ENCODE measurements at places on chromosomes 12 and 14.

DNA sequence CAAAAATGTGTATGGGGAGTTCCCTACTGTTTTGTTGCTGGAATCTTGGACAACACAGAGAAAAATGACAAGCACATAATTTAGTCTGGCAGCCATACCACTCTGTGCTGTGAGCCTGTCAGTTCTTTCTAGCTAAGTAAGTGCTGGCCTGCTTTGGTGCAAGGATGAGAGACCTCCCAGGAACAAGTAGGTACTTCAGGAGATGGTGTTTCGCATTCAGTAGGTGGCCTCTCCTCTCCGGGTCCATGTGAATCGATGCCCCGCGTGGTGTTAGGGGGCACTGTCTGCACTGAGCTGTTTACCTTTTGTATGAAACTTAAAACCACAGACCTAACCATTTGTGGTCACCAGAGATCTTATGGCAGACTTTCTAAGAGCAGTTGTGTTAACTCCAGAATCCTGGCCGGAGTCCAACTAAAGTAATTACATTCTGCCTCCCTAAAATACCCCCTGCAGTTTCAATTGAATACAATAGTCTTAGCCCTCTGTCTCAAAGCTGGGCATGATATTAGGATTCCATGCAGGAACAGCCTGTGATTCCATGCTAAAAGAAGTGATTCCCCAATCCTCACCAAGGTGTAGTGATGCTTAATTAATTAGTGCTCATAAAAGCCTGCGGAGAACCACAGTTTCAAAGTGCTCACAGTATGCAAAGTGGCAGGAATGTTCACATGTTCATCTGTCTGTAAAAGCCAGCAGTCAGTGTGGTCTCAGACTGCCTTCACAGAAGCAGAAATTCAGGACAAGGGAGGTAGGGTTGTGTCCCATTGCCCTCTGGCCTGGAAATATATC, 64.2 kb downstream of the LLPH start:
- DNase-seq, result no peak

DNA sequence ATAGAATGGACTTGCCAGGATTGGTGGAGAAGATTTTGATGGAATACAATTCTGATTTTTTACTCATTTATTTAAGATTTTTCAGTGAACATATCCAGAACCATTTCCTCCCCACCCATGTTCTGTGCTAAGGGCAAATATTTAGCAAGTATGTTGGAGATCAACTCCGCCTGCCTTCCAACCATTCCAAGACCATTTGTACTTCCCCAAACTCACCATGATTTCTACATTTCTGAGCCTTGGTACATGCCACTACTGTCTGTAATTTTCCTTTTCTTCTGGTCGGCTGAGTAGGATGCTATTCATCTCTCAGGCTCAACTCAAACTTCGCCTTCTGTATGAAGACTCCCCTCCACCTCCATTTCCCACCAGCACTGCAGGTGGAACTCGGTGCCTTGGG, 150.6 kb downstream of the NTF3 start:
- DNase-seq, result no peak

DNA sequence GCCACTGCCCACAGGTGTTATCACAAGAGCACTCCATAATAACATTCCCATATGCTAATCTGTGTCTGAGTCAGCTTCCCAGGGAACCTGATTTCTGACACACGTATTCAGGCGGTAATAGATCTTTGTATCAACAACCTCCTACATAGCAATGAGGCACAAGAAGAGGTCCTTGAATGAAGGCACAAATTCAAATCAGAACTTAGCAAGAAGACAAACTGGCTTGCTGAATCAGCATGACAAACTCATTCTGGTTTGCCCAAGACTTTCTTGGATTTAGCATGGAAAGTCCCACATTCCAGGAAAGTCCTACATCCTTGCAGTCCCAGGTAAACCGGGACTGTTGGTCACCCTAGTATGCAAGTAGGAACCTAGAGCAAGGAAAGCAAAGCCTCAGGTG, 33.9 kb upstream of the RNU6-7 start:
- DNase-seq, result no peak

GRCh38 chr14:85531587-85532373, 1.8 kb downstream of the FLRT2 start:
- DNase-seq, result no peak

- DNase-seq, result no peak
Observed at GRCh38 chr12:19128485-19128884, 1.0 kb upstream of the PLEKHA5 start.

DNA sequence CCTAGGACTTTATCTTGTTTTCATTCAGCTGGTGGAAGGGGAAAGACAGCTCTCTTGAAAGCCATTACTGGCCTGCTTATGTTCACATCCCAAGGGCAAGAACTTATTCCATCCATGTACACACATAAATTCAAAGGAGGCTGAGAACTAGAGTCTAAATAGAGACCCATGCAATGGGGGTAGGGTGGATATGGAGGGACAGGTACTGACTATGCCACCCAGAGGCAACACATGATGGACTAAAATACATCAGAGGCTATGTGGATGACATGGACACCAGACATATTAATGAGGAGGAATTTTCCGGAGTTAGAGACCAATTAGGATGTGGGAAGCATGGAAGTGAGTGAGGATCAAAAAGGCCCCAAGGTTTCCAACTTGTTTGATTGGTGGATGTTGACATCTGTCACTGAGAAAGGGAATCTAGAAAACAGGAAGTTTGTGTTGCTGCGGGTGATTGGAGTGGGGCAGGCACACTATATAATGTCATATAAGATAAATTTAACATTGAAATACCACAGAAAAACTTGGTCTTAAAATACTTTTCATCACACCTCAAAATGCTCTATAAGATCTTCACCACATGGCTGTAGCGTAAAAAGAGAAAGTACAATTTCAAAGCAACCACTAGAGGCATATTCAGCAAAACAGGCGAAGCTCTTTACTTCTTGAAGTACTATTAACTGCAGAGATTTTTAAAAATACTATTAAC, 130.4 kb downstream of the GRIP1 start:
- no peak for DNase-seq

DNA sequence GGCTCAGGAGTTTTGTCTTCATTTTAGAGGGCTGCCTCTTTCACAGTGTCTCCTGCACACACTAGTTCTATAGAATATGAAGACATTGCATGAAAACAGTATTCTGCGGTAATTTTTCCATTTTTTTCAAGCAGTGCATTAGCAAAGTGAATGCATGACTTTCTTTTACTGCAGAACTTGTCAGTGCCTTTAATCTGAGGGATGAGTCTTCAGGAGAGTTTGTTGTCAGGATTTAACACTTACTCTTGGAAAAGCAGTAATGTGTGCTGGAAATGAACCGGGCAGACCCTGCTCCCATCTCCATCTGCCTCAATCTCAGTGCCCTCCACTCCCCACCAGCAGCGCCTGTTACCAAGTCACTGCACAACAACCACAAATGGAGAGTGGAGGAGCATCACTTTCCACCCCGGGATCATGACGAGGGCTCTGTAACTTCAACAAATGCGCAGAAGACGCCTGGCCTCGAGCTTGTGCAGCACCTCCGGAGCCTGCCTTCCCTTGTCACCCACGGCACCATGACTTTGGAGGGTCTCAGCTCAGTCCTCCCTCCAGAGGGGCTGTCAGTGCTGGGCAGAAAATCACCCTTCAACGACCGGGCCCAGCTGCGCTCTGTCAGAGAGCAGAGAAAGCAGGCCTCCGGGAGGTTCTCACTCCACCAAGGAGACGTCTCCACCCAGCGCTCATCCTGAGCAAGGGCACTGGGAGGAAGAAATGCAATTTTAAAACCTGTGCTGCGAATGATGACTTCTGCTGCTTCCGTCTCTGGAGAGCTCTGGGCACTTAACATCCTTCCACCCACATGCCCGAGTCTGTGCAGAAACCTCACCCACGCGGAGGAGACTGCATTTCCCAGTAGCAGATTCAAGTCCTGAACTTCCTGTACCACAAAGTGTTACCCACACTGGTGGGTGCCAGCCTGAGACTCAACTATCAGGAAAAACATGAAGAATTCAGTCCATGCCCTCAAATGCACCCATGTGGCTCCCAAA, 255.7 kb downstream of the ADGRD1 start:
- no peak for DNase-seq

- no peak for DNase-seq
Observed at GRCh38 chr14:31020834-31021575, 4.4 kb upstream of the AP4S1 start.

- no peak for DNase-seq
Observed at GRCh38 chr12:123064366-123064765, 83.9 kb downstream of the ARL6IP4 start.

DNA sequence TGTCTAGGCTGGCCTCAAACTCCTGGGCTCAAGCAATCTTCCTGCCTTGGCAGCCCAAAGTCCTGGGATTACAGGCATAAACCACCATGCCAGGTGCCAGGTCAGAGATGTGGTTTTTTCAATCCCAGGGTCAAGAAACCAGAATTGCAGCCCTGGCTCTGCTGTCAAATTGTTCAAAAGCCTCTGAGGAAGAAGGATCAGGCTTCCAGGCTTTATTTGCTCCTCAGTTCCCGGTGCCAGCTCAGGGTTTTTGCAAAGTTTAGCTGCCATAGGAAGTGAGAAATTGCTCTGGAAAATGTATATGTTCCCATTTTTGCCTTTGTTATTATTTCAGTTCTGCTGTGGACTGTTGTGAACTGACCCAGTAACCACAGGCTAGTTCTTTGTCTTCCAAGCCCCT, 28.7 kb downstream of the WNT5B start:
- DNase-seq, result no peak

DNA sequence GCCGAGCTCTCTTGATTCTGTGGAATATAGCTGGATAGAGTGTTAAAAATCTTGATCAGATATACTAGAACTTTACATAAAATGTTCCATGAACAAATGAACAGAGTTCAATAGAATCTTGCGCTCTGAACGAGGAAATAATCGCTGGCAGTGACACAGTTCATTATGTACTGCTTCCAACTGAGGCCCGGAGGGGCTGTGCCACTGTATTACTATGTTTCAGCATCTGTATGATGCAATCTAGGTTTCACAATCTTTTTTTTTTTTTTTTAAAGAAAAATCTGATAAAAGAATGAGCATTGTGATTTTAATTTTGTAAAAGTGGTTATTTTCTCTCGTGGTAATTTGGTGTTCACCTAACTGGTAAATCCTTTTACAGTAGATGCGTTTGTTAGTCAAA, 77.2 kb downstream of the FERMT2 start:
- no peak for DNase-seq

DNA sequence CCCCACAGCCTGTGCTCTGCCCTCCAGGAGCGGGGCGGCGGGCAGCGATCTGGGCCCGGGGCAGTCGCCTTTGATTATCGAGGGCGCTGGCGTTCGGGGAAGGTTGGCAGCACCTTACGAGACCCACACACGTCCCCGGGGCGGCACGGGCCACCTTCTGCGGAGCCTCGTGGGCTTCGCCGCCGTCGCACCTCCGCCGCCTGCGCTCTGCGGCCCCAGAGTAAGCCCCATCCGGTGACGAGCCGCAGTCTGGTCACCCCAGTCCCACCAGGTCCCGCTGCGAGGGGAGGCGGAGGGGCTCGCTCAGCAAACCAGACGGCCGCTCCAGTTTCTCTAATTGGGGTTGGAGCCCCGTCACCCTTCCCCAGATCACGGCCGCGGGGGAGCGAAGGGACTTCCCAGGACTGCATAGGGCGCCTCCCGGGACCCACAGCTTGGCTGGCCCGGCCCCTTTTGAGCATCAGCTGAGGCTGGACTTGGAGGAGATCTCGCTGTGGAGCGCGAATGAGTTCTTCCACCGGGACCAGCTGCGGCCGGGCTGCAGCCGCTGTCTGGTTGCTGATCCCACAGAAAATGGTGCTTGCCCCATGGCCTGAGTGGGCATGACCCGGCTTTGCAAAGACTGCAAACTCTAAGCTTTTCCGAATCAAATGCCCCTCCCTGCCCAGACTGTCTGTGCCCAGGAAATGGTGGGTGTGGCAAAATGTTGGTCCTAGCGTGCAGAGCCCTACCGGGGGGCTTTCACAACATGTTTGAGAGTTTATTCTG, 560 bp downstream of the LGALS3 start:
- DNase-seq, result peak; percentile 60

GRCh38 chr12:3119756-3120601, 42.8 kb downstream of the TSPAN9 start:
- no peak for DNase-seq

DNA sequence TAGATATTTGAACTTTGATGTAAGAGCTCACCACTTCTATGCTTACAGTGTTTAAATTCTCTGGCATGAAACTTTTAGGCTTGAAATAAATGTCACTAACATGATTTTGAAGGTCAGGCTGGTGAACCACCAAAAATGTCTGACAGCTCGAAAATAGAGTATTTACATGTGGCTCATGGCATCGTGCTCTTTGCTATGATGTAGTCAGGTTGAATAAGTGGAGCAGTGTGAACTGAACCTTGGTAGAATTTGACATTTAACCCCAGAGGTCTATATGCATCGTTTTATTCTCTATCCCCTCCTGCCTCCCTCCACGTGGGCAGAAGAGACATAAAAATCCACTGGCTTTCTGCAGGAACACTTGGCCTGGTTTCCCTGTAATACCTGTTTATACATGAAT, 369.7 kb upstream of the ATP2B1 start:
- no peak for DNase-seq

GRCh38 chr14:34424488-34424887, 37.6 kb downstream of the SPTSSA start:
- no peak for DNase-seq

- DNase-seq, result no peak
Observed at GRCh38 chr12:113831476-113831875, 134.6 kb downstream of the RBM19 start.

GRCh38 chr12:62505786-62506185, 39.2 kb downstream of the MON2 start:
- no peak for DNase-seq

DNA sequence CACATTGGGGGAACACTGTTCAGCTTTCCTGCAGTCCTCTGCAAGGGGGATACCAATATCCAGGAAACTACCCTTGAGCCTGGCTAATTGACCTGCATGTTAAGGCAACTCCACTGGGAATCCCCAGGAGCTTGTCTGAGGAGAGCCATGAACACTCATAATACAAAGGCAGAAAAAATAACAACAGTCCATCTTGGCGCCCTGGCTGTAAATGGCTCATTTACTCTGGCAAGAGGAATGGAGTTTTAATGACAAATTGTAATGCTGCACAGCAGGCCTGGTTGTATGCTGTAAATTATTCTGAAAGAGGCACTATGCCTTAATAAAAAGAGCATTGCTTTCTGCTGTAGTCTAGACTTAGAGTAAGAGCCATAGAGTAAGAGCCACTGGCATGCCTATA, 58.3 kb downstream of the SLC8A3 start:
- no peak for DNase-seq

GRCh38 chr12:79119796-79120195, 255.2 kb downstream of the SYT1 start:
- no peak for DNase-seq

DNA sequence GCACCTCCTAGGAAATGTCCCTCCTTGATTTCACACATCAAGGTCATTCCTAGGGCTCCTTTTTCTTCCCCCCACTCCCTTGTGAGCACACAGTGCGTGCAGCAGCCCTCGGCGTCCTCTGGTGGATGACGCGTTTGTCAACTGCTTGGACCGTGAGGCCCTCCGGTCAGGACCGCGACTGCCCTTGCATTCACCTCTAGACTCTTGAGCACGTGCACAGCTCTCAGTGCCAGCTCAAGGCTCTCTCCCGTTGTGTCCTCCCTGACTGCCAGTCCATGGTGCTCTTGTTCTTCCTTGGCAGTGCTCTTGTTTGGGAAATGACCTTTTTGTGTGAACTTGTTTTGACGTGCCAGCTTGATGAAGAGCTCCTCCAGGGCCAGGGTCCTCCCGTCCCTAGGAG, 67.9 kb downstream of the TSPAN9 start:
- no peak for DNase-seq

Data from CD4-positive, alpha-beta T cell treated with Interleukin-17A for 1 hour (primary cell).